CD4-positive, alpha-beta T cell (primary cell): ENCODE measurements at places on chromosomes 7 and 10.
A peak's percentile ranks its signal among the peaks of the same experiment; 100 is the strongest.

DNA sequence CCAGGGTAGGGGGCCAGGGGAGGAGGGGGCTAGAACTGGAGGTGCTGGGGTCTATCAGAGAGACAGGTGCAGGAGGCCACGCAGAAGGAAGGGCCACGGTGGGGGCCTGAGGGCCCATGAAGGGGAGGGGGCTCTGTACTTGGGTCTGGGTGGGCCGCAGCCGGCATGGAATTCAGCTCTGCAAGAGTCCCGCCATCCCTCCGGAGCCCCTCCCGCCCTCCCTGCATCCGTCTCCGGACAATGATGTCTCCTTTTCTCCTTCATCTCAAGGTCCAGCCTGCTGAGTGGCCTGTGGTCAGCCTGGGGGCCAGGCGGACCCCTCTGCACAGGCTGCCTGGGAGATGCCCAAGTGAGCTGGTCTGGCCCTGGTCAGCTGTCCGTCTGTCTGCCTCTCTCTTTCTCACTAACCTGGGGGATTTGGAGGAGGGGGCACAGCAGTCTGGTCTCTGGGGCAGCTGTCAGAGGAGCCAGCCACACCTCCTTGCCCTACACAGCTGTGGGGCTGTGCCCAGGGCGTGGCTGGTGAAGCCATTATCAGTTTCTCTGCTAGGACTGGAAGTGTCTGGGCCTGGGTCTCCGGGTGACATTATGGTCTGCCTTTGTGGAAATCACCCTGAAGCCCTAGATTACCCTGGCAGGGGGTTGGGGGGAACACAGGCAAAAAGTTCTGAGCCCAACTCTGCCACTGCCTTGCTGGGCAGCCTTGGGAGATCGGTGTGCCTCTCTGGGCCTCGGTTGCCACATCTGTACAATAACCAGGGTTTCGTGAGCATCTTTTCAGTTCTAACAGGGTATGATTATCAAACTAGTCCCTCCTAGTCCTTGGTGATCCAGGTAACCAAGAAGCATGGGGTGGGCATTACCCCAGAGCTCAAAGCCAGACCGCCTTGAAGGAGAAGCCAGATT is 19.0 kb upstream of the HSPB1 start:
- no peak for DNase-seq

DNA sequence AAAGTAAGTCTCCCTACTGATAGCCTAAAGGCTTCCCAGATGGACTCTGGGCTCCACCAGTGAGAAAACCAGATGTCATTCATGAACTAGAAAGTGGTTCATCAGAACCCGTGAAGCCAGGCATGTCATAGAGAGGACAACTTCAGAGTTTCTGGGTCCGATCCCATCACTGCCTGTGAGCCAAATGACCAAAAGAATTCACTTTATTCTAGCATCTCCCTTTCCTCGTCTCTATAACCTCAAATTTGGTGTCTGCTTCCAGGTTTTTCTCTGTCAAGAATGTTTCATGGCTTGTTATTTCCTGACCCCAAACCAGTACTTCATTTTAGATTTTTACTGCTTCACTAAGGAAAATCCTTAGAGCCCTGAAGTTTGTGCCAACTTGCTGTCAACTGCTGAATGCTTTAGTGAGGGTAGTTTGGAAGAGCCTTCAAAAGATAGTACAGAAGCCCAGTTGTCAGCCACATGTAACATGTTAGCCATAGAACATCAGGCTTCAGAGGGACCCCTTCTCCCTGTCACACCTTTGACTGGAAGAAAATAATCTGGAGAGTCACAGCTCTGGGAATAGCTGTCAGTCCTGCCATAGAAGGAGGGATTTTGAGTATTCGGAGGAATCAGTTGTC is 34.0 kb downstream of the ITGB8 start:
- no peak for DNase-seq

DNA sequence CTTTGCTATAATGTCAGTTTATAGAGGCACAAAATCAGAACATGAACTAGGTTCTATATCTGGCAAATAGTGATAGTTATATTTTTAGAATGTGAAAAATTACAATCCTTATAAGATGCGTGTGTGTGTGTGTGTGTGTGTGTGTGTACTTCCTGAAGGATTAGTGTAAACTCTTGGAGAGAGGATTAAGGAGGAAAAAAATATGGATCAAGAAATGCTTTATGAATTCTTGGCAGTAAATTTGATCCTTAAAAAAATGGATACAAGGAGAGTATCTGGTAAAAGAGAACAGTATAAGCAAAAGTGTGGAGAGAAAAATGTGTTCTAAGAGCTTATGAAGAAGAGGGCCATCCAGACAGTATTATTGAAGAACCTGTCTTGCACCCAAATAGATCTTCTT is 484.3 kb downstream of the ADRA2A start:
- DNase-seq = no peak

DNA sequence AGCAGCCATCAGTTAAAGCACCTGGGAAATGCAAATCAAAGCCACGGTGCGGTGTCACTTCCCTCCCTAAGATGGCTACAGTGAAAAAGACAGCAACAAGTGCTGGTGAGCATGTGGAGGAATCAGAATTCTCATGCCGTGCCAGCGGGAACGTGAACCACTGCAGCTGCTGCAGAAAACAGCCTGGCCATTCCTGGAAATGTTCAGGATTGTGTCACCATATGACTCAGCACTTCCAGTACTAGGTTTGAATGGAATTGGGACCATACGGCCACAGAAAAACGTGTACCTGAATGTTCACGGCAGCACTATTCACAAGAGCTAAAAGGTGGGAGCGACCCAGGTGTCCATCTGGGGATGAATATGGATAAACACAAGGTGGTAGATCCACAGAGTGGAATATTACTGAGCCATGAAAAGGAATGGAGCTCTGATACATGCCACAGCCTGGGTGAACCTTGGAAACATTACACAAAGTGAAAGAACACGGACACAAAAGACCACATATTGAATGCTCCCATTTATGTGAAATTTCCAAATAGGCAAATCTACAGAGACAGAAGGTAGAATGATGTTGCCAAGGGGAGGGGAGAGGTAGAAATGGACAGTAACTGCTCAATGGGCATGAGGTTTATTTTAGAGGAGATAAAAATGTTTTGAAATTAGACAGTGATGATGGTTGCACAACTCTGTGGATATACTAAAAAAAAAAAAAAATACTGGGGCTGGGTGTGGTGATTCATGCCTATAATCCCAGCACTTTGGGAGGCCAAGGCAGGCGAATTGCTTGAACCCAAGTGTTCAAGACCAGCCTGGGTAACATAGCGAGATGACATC is 61.6 kb downstream of the MICALL2 start:
- DNase-seq = no peak

DNA sequence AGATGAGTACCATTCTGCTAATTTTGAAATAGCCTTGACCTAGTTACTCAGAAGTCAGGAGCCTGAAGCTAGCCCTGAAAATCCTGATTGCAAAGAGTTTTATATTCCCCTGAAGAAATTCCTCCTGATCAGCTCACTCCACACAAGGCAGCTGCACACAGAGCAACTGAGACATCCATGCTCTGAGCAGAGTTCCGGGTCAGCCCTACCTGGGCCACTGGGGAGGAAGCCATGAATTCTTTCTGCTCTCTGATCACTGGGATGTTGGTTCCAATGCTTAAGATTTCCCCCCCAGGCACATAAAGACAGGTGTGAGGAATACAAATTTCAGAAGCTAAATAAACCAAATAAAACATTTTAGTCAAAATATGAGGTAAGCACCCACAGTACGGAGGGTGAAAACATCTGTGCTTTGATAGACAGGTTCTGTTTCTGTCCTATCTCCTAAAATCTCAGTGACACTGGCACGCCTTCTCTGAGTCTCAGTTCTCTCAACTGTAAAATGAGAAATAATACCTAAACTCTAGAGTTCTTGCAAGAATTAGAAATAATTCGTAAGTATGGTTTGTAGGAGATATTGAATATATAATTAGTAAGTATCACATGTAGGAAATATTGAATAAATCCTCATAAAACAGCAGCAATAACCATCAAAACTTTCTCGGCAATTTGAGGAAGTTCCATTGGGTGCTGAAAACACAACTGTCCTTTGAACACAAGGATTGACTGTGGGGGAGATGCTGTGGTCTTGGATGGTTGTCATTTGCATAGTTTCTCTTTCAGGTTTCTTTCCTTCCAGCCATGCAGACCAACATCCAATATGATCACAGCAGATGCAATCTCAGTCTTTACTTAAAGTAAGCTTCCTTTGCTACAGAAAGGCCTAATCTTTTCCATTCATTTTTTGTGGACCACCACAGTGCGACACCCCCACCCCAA is 133.0 kb upstream of the TNS3 start:
- DNase-seq = no peak

- peak; percentile 46 for DNase-seq
These were observed 8.7 kb upstream of the BHLHA15 start for GRCh38 chr7:98202367-98203195.

- DNase-seq = peak; percentile 46
These were observed 20.2 kb downstream of the PDCD11 start for GRCh38 chr10:103416436-103417147.

- no peak for DNase-seq
These were observed 191.1 kb upstream of the ADO start for GRCh38 chr10:62613424-62613823.

- DNase-seq = no peak
These were observed 4.2 kb upstream of the C10orf71 start for GRCh38 chr10:49294731-49295130.

DNA sequence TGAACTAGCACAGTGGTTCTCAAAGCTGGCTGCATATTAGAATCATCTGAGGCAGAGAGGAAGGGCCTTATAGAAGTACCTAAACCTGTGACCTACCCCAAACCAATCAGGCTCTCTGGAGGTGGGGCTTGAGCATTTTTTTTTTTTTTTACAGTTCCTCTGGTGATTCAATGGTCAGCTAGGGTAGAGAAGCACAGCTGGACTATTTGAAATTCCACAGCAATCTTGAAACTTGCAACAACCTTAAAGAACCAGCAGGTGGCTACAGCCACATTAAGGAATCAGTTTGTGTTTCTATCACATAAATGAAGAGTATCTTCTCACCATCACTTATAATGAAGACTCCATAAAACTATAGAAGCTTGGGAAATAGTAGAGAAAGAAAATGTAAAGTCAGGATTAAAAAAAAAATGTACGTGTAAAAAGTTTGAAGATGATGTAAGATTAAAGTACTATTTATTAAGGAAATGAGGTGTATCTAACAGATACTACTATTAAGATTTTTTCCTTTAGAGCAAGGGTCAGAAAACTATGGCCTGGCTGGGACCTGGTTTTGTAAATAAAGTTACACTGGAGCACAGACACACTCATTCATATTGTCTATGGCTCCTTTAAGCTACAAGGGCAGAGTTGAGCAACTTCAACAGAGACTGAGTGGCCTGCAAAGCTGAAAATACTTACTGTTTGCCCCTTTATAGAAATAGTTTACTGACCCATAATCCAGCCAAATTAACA is 3.8 kb downstream of the RTKN2 start:
- DNase-seq = peak; percentile 49

- no peak for DNase-seq
These were observed 275.7 kb upstream of the FZD1 start for GRCh38 chr7:90988516-90988915.

DNA sequence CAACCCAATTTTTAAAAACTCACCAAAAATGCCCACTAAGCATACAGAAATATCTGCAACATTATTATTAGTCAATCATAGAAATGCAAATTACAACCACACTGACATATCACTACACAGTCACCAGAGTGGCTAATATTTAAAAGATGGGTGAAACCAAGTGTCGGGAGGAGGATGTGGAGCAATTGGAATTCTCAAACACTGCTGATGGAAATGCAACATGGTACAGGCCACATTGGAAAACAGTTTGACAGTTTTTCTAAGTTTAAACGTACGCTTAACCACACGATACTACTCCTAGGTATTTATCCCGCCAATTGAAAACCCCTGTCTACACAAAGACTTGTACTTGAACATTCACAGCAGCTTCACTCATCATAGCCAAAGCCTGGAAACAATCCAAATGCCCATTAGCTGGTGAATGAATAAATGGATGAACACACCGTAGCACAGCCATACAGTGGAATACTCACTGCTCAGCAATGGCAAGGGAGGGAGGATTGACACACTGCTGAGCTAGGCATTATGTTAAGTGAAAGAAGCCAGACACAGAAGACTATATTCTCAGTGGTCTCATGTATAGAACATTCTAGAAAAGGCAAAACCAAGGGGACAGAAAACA is 16.3 kb downstream of the GCK start:
- DNase-seq = no peak

DNA sequence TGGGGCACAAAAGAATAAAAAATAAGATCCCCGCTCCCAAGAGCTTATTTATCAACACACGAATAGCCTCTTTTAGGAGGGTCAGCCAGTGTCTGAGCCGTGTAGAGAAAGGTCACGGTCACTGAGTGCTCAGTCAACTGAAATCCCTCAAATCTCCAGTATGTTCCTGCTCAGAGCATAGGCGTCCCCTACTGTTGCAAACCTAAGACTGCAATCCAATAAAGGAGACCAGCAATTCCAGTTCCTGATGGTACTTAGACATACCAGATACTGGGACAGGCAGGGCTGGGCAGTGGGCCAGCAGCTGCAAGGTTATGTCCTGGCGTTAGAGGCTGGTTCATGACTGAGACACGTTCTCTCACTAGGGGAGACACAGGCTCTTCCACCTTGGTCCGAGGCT is 93.6 kb downstream of the CACNB2 start:
- no peak for DNase-seq

GRCh38 chr10:31319602-31320549 is 860 bp downstream of the ZEB1 start:
- peak; percentile 77 for DNase-seq

GRCh38 chr7:94687810-94688209 is 31.9 kb upstream of the SGCE start:
- DNase-seq = no peak

- no peak for DNase-seq
These were observed 15.1 kb upstream of the CRYGN start for GRCh38 chr7:151454932-151455530.

DNA sequence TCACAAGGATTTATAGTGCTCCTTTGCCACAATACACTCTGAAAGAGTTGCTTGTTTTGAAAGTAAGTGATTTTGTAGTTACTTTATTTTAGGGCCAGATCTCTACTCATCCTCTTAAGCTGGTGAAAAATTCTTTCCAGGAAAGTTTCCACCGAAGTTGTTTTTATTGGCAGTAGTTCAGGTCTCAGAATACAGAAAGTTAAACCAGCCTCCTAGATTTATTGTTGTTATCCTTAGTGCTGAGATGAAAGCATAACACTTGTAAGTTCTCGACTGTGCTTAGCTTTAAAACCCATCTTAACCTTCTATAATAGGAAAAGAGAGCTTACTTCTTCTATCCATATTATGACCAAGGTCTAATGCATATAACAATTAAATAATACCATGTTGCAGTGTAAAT is 5.5 kb downstream of the AP3M1 start:
- no peak for DNase-seq

GRCh38 chr10:124142960-124143359 is 49.6 kb upstream of the CHST15 start:
- no peak for DNase-seq

DNA sequence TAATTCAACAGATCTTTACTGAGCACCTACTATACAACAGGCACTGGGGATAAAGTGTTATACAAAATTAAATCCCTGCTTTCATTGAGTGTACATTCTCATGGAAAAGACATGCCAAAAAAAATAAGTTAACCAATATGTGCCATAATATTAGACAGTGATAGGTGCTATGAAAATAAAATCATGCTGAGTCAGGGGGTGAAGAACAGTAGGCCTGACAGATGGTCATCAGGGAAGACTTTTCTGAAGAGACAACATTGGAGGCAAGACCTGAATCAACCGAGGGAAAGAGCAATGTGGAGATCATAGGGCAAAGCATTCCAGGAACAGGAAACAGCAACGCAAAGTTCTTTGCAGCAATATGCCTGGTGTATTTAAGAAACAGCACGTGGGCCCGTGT is 135.5 kb downstream of the C1GALT1 start:
- DNase-seq = no peak

GRCh38 chr10:9957351-9957750 is 1060.3 kb upstream of the CELF2 start:
- DNase-seq = no peak

- no peak for DNase-seq
These were observed at the start of gene HHEX for GRCh38 chr10:92689663-92690210. TSS of gene HHEX (plus strand) at chr10:92689955. CDS start at chr10:92689987, 32 bp downstream.
